ENCODE measurements at places on chromosomes 7 and 10. TPM values are rescaled to one million over a fixed set of nuclear protein-coding genes. Genes with fewer than 3 reads are reported as not detected.

Gene NAT16
- total RNA-seq = not detected

Gene SFTPA1
- not detected for total RNA-seq

Gene TNS3
- total RNA-seq = 112 TPM

Gene CYP2W1
- total RNA-seq = not detected

Gene ANKRD30A
- 1.9 TPM for total RNA-seq

Measured in omental fat pad (tissue), 4 donors.